ENCODE measurements at places on chromosomes 5 and 9. TPM values are rescaled to one million over a fixed set of nuclear protein-coding genes. Genes with fewer than 3 reads are reported as not detected.

DNA sequence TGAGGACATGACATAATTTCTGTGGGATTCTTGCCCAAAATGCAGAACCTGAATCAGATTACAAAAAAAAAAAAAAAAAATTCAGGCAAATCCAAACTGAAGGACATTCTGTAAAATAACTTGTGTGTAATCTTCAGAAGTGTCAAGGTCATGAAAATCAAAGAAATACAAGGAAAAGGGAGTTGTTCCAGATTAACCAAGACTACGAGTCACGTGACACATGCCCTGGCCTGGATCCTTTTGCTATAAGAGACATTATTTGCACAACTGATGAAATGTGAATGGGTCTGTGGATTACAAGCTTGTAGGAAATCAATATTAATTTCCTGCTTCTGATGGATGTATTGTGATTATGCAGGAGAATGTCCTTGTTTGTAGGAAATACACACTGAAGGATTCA is 216.8 kb upstream of the NFIL3 start:
- no peaks in the 10 kb centered on the region for H3K36me3 ChIP-seq
- H3K4me3 ChIP-seq, result no peak overlapping the region
- DNase-seq, result no peak
- H3K4me1 ChIP-seq, result no peaks in the 10 kb centered on the region

GRCh38 chr5:155727512-155728145 is 599.3 kb upstream of the SGCD start:
- H3K4me3 ChIP-seq, result no peak overlapping the region
- no peaks in the 10 kb centered on the region for H3K36me3 ChIP-seq
- H3K27me3 ChIP-seq, result peaks cover 38% of the 10 kb centered on the region
- peaks cover 2% of the 10 kb centered on the region for H3K4me1 ChIP-seq
- DNase-seq, result no peak

GRCh38 chr5:155148694-155149093 is 135.1 kb downstream of the KIF4B start:
- no peak overlapping the region for H3K4me3 ChIP-seq
- DNase-seq, result no peak
- no peaks in the 10 kb centered on the region for H3K36me3 ChIP-seq
- peaks cover 4% of the 10 kb centered on the region for H3K27me3 ChIP-seq
- no peak overlapping the region for H3K27ac ChIP-seq
- H3K4me1 ChIP-seq, result no peaks in the 10 kb centered on the region

GRCh38 chr5:68033961-68034571 is 181.5 kb upstream of the PIK3R1 start:
- no peaks in the 10 kb centered on the region for H3K36me3 ChIP-seq
- no peak overlapping the region for H3K4me3 ChIP-seq
- no peak for DNase-seq
- no peaks in the 10 kb centered on the region for H3K4me1 ChIP-seq
- H3K27ac ChIP-seq, result no peak overlapping the region

- no peaks in the 10 kb centered on the region for H3K36me3 ChIP-seq
- H3K4me1 ChIP-seq, result no peaks in the 10 kb centered on the region
- no peak overlapping the region for H3K4me3 ChIP-seq
Observed at GRCh38 chr5:14762549-14763216, 98.2 kb downstream of the OTULIN start.

GRCh38 chr5:94784536-94785505 is 166.4 kb downstream of the SLF1 start:
- H3K4me3 ChIP-seq, result no peak overlapping the region
- DNase-seq, result no peak
- H3K4me1 ChIP-seq, result peaks cover 3% of the 10 kb centered on the region
- H3K27me3 ChIP-seq, result no peaks in the 10 kb centered on the region

GRCh38 chr5:99037668-99038067 is 108.9 kb upstream of the CHD1 start:
- H3K4me3 ChIP-seq, result no peak overlapping the region
- peak; percentile 61 for DNase-seq
- H3K36me3 ChIP-seq, result peaks cover 33% of the 10 kb centered on the region
- peaks cover 44% of the 10 kb centered on the region for H3K4me1 ChIP-seq
- H3K27me3 ChIP-seq, result no peaks in the 10 kb centered on the region
- H3K27ac ChIP-seq, result peak overlapping the region; percentile 66

- H3K36me3 ChIP-seq, result no peaks in the 10 kb centered on the region
- no peaks in the 10 kb centered on the region for H3K27me3 ChIP-seq
- H3K4me3 ChIP-seq, result no peak overlapping the region
- no peak for DNase-seq
- no peak overlapping the region for H3K27ac ChIP-seq
Observed at GRCh38 chr5:89441965-89442364, 559.0 kb upstream of the MEF2C start.

- H3K4me1 ChIP-seq, result no peaks in the 10 kb centered on the region
- H3K4me3 ChIP-seq, result no peak overlapping the region
- H3K27ac ChIP-seq, result no peak overlapping the region
- no peaks in the 10 kb centered on the region for H3K36me3 ChIP-seq
Observed at GRCh38 chr5:179301796-179302195, 43.5 kb downstream of the ADAMTS2 start.

DNA sequence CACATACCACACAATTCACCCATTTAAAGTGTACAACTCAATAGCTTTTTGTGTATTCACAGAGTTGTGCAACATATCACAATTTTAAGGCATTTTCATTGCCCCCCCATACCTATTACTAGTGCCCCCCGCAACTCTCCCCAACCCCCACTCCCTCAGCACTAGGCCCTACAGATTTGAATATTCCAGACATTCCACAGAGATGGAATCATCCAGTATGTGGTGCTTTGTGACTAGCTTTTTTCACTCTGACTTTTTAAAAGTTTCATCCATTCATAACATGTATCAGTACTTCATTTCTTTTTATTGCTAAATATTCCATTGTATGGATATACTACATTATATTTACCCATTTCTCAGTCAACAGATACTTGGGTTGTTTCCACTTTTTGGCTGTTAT is 102.9 kb upstream of the LRRTM2 start:
- DNase-seq, result no peak
- no peak overlapping the region for H3K4me3 ChIP-seq
- H3K4me1 ChIP-seq, result peaks cover 41% of the 10 kb centered on the region
- no peak overlapping the region for H3K27ac ChIP-seq
- no peaks in the 10 kb centered on the region for H3K36me3 ChIP-seq
- H3K27me3 ChIP-seq, result no peaks in the 10 kb centered on the region

GRCh38 chr5:111337133-111337532 is 112.9 kb downstream of the CAMK4 start:
- H3K27me3 ChIP-seq, result no peaks in the 10 kb centered on the region
- peaks cover 74% of the 10 kb centered on the region for H3K4me1 ChIP-seq
- peak overlapping the region; percentile 7 for H3K4me3 ChIP-seq
- peak overlapping the region; percentile 85 for H3K27ac ChIP-seq
- no peak for DNase-seq

DNA sequence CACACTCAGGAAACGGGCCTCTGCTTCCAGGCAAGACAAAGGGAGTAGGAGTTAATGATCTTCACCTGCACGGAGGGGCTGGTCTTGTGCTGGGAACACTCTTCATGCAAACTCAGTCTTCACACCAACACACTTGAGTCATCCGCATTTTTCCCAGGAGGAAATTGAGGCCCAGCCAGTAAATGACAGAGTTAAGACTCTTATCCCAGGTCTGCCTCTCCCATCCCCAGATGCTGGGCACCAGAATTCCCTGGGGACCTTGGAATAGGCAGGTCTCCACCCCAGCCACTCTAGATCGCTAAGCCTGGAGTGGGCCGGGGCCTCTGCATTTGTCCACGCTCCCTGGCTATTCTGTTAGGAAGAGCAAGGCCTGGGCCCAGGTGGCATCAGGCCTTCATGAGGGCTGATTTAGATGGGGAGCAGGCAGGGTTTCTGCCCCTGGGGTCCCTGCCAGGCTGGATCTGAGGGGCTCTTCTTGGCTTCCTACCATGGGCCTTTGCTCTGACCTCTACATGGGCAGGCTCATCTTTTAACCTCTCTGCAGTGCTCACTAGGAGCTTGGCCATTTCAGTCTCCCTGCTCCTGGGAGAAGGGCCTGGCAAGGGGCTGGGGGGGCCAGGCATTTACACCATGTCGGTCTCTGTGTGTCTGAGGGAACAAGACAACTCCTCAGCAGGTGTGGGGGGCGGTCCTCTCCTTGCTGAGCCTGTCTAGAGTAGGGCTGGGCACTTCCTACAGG is 77.3 kb downstream of the AMBP start:
- H3K27me3 ChIP-seq, result no peaks in the 10 kb centered on the region
- no peak overlapping the region for H3K27ac ChIP-seq
- H3K36me3 ChIP-seq, result no peaks in the 10 kb centered on the region
- H3K4me1 ChIP-seq, result no peaks in the 10 kb centered on the region

GRCh38 chr5:115699967-115700366 is 74.1 kb upstream of the TMED7 start:
- no peak overlapping the region for H3K27ac ChIP-seq
- no peaks in the 10 kb centered on the region for H3K4me1 ChIP-seq
- no peak overlapping the region for H3K4me3 ChIP-seq
- no peak for DNase-seq

- no peaks in the 10 kb centered on the region for H3K36me3 ChIP-seq
- H3K4me3 ChIP-seq, result no peak overlapping the region
- no peaks in the 10 kb centered on the region for H3K4me1 ChIP-seq
- H3K27me3 ChIP-seq, result peaks cover 2% of the 10 kb centered on the region
- no peak overlapping the region for H3K27ac ChIP-seq
- no peak for DNase-seq
Observed at GRCh38 chr5:101346906-101347305, 443.8 kb upstream of the ST8SIA4 start.

GRCh38 chr9:79857188-79857587 is 285.4 kb downstream of the TLE4 start:
- no peak for DNase-seq
- peaks cover 9% of the 10 kb centered on the region for H3K4me1 ChIP-seq
- no peaks in the 10 kb centered on the region for H3K27me3 ChIP-seq
- H3K4me3 ChIP-seq, result no peak overlapping the region
- no peak overlapping the region for H3K27ac ChIP-seq

DNA sequence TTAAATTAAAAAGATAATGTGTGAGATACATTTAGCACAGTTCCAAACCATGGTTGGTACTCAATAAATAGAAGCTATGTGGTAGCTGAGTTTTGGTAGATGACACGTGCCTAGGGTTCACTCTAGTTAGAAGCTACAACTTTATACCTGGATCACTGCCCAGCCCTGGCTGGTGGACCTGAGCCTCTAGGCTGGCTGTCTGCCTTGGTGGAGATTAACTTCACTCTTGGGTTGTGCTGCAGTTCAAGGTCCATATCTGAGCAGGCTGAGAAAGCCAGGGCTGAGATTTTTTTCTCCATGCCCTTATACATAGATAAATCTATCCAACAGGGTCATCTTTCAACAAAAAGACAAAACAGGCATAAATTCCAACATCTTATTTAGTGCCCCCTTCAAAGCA is 44.6 kb upstream of the SPDL1 start:
- DNase-seq, result no peak
- H3K4me3 ChIP-seq, result no peak overlapping the region
- H3K4me1 ChIP-seq, result no peaks in the 10 kb centered on the region
- H3K27ac ChIP-seq, result no peak overlapping the region
- no peaks in the 10 kb centered on the region for H3K36me3 ChIP-seq
- peaks cover 4% of the 10 kb centered on the region for H3K27me3 ChIP-seq

DNA sequence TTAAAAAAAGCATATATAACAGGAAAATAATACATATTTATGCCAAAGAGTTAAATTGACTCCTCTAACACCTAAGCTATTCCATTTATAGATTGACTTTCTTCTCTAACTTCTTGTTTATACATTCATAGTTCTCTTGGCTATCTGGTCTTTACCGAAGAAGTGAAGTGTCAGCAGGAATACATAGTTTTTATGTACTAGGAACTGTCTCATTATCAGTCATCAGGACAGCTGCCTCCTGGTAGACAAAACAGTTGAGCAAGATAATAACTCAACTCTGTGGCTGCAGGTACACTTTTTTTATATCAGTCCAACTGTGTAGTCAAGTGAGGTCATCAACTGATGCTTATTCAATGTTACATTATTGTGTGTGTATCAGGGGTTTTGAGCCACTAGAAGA is 1436.0 kb upstream of the NUDT12 start:
- no peak overlapping the region for H3K4me3 ChIP-seq
- H3K27me3 ChIP-seq, result no peaks in the 10 kb centered on the region
- H3K4me1 ChIP-seq, result no peaks in the 10 kb centered on the region
- no peak overlapping the region for H3K27ac ChIP-seq

The PAPPA gene
- total RNA-seq, result not detected

The NIPAL4 gene
- total RNA-seq, result 0.29 TPM

The PCDHGA11 gene
- total RNA-seq, result not detected

The GNA14 gene
- not detected for total RNA-seq

The IFNA13 gene
- not detected for total RNA-seq

The NTRK2 gene
- total RNA-seq, result 0.09 TPM
